ENCODE measurements at places on chromosomes 4 and X.

DNA sequence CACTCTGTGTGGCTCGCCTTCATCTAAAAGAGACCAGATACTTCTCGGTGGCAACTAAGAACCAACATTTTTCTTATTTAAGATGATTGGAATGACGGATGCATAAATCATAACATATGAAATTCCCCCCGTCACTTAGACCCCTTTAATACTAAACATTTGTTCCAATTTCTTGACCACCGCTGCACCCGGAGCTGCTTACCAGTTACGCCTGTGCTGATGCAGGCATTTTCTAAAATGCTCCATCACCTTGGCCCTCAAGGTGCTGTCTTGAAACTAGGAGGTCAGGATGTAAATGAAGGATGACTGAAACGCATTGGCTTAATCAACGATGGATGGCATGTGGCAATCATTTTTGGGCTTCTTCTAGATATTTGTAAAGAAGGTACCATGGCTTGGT is 130.0 kb downstream of the CPZ start:
- no peak for DNase-seq

GRCh38 chr4:74112399-74113105 is 13.6 kb upstream of the CXCL2 start:
- no peak for DNase-seq

DNA sequence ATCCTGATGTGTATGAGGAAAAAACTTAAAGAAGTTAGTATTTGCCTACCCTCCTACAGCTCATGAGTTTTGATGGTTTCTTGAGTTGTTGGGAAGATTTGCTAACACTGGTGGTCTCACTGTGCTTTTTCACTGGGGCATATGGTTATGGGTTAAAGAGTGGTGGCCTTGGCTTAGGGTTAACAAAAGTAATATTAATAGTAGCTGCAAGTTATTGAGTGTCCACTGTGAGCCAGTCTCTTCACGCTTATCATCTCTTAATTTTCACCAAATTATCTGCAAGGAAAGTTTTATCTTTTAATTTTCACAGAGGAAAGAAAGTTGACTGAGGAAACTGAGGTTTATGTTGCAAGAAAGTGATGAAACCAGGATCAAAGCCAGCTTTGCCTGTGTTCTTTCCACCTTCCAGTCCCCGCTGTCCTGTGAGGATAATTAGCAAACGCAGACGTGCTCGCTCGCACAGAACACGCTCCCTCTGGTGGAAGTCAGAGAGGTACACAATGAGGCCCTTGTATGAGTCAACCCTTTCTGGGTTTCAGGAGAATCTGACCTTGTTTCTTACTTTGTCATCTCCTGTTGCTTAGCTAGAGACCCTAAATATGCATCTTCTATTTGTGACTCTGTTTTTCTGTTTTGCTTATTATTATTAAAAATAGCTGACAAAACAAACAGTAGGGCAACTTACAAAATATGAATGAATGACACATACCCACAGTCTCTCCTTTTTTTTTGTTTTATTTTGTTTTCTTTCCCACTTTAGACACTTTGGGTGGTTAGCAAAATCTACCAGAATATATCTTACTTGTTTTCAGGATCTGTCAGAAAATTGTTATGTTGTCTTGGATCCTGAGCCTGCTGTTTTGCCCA is 94.3 kb downstream of the DDIT4L start:
- peak; percentile 21 for DNase-seq

GRCh38 chr4:86640469-86640868 is 46.4 kb downstream of the PTPN13 start:
- no peak for DNase-seq

- no peak for DNase-seq
Measured at GRCh38 chr4:38489924-38490639, 173.9 kb upstream of the KLF3 start.

DNA sequence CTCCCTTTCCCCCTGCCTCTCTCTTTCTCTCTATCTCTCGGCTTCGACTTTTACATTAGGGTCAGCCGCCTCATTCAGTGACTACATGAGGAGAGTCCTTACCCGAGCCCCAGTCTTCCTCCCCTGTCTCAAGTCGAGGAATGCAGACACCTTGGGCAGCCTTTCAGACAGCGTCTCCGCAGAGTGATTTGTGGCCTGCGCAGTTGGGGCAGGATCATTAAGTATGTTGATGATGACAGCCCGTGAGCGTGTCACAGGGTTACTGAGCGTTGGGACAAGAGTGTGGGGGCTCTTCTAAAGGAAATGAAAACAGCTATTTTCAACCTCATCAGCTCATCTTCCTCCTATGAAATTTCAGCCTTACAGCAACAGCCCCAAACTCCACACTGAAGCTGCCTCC is 312.1 kb upstream of the GATB start:
- DNase-seq, result no peak

- no peak for DNase-seq
Measured at GRCh38 chr4:70943114-70943513, 40.9 kb downstream of the MOB1B start.

GRCh38 chr4:41221850-41222645 is 7.7 kb upstream of the APBB2 start:
- DNase-seq, result no peak

- DNase-seq, result no peak
Measured at GRCh38 chr4:53921856-53922255, 142.5 kb downstream of the CHIC2 start.

- DNase-seq, result no peak
Measured at GRCh38 chr4:179097741-179098140, 1655.5 kb upstream of the AGA start.

DNA sequence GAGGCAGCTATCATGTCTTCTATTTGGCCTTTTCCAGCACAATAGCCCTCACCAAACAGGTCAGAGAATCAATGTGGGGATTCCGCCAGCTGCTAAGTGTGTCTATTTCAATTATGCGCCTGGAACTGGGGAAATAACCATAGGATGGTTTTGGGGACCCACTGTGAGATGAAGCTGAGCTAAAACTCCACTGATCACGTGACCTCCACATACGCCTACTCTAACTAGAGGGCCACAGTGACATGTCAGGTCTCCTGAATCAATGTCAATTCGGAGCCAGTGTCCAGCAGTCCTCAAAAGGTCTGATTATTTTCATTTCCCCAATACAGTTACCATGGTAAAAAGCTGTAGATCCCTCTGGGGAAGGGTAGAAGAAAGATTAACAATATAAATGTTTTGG is 10.2 kb upstream of the BANK1 start:
- no peak for DNase-seq

GRCh38 chr4:138055890-138056289 is 186.3 kb downstream of the SLC7A11 start:
- DNase-seq, result no peak

- DNase-seq, result no peak
Measured at GRCh38 chr4:114282937-114283336, 303.5 kb upstream of the ARSJ start.

DNA sequence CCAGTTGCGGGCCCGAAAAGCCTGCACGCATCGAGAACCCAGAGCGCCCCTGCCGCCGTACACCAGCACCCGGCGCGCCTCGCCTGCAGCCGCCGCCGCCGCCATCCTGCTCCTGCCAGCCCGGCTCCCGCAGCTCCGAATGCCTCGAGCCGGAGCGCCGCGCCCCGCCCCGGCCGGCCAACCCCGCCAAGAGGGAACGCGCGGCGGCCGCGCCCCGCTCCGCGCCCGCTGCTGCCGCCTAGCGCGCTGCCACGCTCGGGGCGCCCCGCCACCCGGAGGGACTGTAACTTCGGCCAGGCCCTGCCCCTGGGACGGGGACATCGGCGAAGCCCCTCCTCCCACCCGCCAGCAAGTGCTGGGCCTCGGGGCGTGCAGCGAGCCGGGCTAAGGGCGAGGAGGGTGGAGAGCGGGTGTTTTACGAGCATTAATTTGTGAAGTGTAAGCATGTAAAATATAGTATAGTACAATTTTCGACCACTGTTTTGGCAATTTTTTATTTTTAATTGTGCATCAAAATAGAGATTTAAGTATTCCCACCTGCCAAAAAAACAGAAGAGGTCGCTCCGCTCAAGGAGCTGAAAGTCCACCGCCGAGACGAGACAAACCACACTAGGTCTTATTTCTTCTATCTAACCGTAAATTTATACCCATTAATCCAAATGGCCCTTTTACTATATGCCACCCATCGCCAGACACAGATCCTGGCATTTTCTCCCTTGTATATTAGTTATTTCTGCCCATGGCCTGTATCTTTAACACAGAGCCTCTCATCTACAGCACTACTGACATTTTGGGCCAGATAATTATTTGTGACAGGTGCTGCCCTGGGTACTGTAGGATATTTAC is at the start of gene QDPR:
QDPR (minus strand) TSS at position 141 of the 846 bp plus-strand sequence; CDS start at position 105, 36 bp downstream.
- no peak for DNase-seq

- DNase-seq, result no peak
Measured at GRCh38 chr4:2295500-2295899, 33.6 kb upstream of the MXD4 start.

GRCh38 chrX:72131317-72132294 is at the start of gene RTL5:
RTL5 (minus strand) TSS chrX:72131915.
- peak; percentile 51 for DNase-seq

DNA sequence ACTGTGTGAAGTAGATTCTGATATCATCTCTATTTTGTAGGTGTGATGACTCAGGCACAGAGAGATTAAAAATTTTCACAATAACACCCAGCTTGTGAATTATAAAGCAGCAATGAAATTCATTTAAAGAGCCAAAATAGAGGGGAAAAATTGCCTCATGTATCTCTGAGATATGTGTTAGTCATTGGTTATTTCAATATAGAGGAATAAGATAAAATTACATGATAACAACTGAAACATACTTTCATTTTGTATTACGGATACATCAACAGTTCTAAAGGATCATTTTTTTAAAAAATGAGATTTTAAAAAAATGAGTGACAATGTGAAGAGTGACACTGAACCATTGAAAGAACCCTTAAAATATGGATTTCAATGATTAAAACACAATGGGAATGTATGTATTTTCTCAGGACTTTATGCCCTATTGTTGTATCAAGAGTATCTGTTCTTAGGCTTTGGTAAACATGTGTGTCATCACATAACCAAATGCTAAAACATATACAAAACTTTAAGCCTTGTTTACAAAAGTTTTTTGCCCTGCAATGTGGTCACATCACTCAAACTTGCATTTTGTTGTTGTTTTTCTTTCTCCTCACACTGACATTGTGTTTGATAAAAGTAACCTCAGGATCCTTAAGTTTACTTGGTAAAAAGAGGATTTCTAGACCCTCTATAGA is 221.3 kb downstream of the ANTXR2 start:
- DNase-seq, result no peak

DNA sequence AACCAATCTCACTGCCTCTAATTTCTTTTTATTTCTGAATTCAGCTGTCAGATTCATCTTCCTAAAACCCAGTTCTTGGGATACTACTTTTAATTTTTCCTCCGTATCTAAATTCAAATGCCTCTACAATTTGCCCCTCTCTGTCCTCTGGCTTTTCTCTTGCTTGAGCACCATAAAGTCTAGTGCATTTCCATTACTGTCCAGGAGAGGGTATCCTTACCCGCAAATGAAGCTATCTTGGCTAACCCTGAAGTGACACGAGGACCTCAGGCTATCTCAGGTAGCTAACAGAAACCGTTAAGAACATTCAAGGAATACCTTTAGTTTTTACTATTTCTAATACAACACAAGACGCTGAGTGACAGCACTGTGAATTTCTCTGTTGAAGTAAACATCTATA is 49.4 kb upstream of the PRR32 start:
- no peak for DNase-seq

- no peak for DNase-seq
Measured at GRCh38 chr4:16669036-16669435, 229.4 kb downstream of the LDB2 start.

DNA sequence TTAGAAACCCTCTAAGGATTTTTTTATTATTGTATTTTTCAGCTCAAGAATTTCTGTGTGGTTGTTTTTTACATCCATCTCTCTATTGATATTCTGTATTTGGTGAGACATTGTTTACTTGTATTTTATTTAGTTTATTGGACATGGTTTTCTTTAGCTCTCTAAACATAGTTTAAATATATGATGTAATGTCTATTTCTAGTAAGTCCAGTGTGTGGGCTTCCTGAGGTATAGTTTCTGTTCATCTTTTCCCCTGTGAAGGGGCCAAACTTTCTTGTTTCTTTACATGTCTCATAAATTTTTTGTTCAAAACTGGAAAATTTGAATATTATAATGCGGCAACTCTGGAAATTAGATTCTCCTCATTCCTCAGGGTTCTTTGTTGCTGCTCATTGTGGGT is 28.2 kb upstream of the ATRX start:
- no peak for DNase-seq

- DNase-seq, result no peak
Measured at GRCh38 chrX:19127649-19128168, 5.4 kb upstream of the ADGRG2 start.

DNA sequence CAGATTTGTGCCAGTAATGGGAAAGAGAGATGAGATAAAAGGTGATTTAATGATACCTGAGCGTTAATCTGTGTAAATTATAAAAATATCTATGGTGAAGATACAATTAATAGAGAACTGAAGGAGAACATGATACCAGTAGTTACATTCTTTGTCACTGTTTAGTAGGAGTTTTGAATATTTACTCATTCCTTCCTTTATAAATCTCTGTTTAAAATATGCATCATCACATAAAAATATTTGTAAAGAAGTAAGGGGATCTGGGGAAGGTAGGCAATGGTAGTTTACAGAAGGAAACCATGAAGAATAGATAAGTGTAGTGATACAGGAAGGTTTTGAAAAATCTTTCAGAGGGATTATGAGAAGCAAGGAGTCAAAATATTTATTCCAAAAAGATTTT is 190.6 kb upstream of the PCDH18 start:
- DNase-seq, result no peak

DNA sequence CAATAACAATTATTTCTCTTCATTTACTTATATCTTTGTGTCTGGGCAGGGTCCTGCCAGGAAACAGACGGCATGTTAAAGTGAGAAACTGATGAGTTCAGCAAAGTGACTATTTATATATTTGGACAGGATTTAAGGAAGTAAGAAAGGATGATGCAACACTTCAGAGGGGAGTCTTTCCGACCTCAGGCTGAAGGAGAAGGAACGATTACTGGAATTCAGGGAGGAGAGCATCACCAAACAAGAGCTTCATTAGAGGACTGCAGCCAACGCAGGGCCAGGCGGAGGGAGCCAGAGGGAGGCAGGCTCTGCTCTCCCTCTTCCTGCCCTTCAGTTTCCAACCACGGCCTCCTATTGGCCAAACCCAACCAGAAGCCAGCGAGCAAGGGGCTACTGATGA is 1.5 kb upstream of the TLR7 start:
- no peak for DNase-seq

GRCh38 chrX:149682956-149683947 is 28.6 kb upstream of the MAGEA11 start:
- no peak for DNase-seq

- DNase-seq, result no peak
Measured at GRCh38 chr4:86235549-86235948, 124.3 kb downstream of the MAPK10 start.

DNA sequence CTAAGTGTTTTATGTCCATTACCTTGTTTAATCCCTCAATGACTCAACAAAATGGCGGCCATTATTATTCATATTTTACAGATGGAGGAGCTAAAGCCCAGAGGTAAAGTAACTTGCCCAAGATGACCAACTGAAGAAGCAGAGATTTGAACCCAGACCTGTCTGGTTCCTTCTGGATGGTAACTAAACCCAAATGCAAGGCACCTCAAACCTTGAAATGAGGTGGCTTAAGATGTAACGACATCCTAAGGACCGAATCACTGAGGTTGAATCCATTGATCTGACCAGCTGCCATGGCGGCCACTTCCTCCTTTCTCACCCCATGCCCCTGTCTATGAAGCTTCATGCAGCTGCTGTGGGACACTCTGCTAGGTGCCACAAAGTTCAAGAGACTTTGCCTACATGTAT is 932 bp downstream of the TLR10 start:
- DNase-seq, result no peak

GRCh38 chrX:27336466-27337091 is 126.6 kb downstream of the PPP4R3C start:
- DNase-seq, result no peak

- peak; percentile 98 for DNase-seq
Measured at GRCh38 chr4:8472689-8473197, 32.2 kb downstream of the TRMT44 start.

All from brain pericyte (primary cell).